ENCODE measurements at places on chromosomes 1 and 21. TPM values are rescaled to one million over a fixed set of nuclear protein-coding genes. Genes with fewer than 3 reads are reported as not detected.
A peak's percentile ranks its signal among the peaks of the same experiment; 100 is the strongest.

GRCh38 chr1:89791064-89791726 is 29.6 kb upstream of the LRRC8D start:
- no peaks in the 10 kb centered on the region for H3K36me3 ChIP-seq
- H3K27ac ChIP-seq = no peak overlapping the region
- no peaks in the 10 kb centered on the region for H3K4me1 ChIP-seq
- DNase-seq = peak; percentile 13
- H3K27me3 ChIP-seq = no peaks in the 10 kb centered on the region
- H3K4me3 ChIP-seq = no peak overlapping the region

- H3K4me1 ChIP-seq = peaks cover 27% of the 10 kb centered on the region
- no peaks in the 10 kb centered on the region for H3K27me3 ChIP-seq
- H3K27ac ChIP-seq = peak overlapping the region; percentile 44
Observed at GRCh38 chr1:99603699-99604560, 42.0 kb upstream of the PALMD start.

DNA sequence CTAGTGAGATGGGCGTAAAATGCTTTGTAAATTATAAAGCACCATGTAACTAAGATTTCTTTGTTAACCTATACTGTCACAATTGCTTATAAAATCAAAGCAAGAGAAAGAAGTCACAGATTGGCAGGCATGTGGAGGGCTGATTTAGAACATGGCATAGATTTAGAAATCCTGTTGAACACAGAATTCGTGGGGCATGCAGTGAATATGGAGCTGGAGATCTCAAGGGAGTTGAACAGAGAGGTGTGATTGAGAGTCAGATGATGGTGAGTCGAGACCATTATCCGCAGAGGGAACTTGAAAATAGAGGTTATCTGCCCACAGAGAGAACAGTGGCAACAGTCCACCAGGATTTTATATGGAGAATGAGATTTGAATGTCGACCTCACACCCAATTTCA is 27.6 kb downstream of the PBX1 start:
- 0 out of 2 replicates have a peak, but pooled peaks cover 3% of the 10 kb centered on the region for H3K36me3 ChIP-seq
- no peak overlapping the region for H3K27ac ChIP-seq
- no peak for DNase-seq

DNA sequence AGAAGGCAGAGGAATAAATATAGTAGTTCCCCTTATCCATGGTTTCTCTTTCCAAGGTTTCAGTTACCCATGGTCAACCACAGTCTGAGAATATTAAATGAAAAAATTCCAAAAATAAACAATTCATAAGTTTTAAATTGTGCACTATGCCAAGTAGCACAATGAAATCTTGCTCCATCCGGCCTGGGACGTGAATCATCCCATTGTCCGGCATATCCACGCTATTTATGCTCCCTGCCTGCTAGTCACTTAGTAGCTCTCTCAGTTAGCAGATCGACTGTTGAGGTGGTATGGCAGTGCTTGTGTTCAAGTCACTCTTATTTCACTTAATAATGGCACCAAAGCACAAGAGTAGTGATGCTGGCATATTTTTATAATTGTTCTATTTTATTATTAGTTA is 58.6 kb upstream of the ARHGAP29 start:
- no peaks in the 10 kb centered on the region for H3K36me3 ChIP-seq
- H3K27ac ChIP-seq = peak overlapping the region; percentile 13
- H3K4me1 ChIP-seq = peaks cover 53% of the 10 kb centered on the region
- peak; percentile 87 for DNase-seq
- no peak overlapping the region for H3K4me3 ChIP-seq

C8B gene
- not detected for total RNA-seq

ZBTB8OS gene
- total RNA-seq = 37.0 TPM

LRRC3 gene
- total RNA-seq = 0.38 TPM
